ENCODE measurements at places on chromosomes 3 and 15. TPM values are rescaled to one million over a fixed set of nuclear protein-coding genes. Genes with fewer than 3 reads are reported as not detected.

The CKMT1B gene
- total RNA-seq, result not detected

The TRH gene
- not detected for total RNA-seq

GRCh38 chr3:149004622-149005021 is 13.3 kb downstream of the GYG1 start:
- H3K4me1 ChIP-seq, result peaks cover 51% of the 10 kb centered on the region
- H3K27ac ChIP-seq, result no peak overlapping the region
- peaks cover 55% of the 10 kb centered on the region for H3K36me3 ChIP-seq
- H3K27me3 ChIP-seq, result no peaks in the 10 kb centered on the region

DNA sequence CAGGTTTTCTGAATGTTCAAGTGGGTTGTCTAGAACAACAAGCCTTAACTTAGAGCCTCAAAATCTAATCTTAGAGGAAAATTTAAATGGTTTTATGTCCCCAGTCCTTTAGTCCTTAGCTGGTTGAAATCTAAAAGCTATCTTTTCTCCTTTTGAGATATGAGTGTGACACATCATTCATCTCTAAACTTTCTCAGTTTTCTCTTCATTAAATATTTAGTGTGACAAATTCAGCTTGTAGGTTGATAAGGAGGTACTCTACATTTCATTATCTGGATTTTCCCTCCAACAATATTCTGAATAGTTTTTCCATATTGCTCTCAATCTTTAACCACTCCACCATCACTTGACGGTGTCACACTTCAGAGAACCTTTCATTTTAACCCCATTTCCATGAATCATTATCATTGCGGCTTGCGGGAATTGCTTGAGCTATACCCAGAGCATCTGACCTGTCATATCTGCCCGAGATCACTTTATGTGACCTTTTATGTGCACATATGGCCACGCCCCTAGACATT is 16.1 kb upstream of the ATP8B4 start:
- H3K27ac ChIP-seq, result peak overlapping the region; percentile 91
- peak; percentile 65 for DNase-seq
- H3K27me3 ChIP-seq, result no peaks in the 10 kb centered on the region

DNA sequence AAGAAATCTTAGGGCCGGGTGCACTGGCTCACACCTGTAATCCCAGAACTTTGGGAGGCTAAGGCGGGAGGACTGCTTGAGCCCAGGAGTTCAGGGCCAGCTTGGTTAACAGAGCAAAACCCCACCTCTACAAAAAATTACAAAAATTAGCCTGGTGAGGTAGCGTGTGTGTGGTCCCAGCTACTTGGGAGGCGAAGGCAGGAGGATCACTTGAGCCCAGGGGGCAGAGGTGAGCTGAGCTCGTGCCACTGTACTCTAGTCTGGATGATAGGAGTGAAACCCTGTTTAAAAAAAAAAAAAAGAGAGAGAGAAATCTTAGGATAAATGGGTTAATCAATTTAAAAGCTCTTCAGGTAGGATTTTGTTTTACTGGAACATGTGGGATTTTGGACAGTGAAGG is 31.2 kb upstream of the DUT start:
- no peak overlapping the region for H3K4me3 ChIP-seq
- no peak overlapping the region for H3K27ac ChIP-seq
- no peaks in the 10 kb centered on the region for H3K36me3 ChIP-seq
- no peaks in the 10 kb centered on the region for H3K4me1 ChIP-seq

All from activated CD4-positive, alpha-beta memory T cell treated with anti-CD3 and anti-CD28 coated beads, Interleukin-2, amount 10 ng/mL, durations not matched to agents 7 days and 5 days (primary cell).